Stimulated activated CD4-positive, alpha-beta T cell treated with anti-CD3 and anti-CD28 coated beads, Interleukin-15, amount 100 ng/mL, for 1 hour (primary cell): ENCODE measurements at places on chromosomes 13 and 19.

- DNase-seq: no peak
These were observed 112.0 kb upstream of the KL start for GRCh38 chr13:32904266-32904665.

GRCh38 chr19:45753548-45753947 lies 15.5 kb downstream of the SIX5 start:
- no peak for DNase-seq

- peak; percentile 78 for DNase-seq
These were observed at the start of gene BICRA for GRCh38 chr19:47608969-47609905. Gene BICRA, plus strand, starts transcription at chr19:47609134. Its CDS starts 64,441 bp downstream, at chr19:47673575.

DNA sequence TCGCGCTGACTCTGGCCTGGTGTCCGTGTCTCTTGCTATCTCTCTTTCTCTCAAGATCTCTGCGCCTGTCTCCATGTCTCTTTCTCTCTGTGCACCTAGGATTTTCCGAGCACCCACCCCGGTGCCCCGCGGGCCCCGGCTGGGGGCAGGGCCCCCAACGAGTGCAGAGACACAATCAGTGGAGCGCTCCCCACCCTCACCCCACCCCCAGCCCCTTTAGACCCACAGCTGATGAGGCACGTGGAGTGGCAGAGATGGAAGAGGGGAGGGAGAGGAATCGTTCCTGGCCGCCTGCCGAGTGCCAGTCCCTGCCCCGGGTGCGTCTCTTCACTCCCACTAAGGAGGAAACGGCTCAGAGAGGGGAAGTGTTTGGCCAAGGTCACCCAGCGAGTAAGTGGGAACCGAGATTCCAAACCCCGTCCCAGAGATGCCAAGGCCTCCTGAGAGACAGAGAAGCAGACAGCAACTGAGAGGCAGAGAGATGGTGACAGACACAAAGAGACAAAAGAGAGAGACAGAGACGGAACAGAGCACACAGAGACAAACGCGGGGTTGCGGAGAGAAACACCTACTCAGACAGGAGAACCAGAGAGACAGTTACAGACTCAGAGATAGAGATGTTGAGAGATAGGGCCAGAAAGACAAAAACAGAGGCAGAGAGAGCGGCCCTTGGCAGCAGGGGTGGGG lies 626 bp upstream of the BCL3 start:
- DNase-seq: no peak
